ENCODE measurements at places on chromosomes 6 and 20. TPM values are rescaled to one million over a fixed set of nuclear protein-coding genes. Genes with fewer than 3 reads are reported as not detected.

The NKX2-4 gene
- total RNA-seq, result not detected

The GMPR gene
- total RNA-seq, result 13.1 TPM

The WRNIP1 gene
- total RNA-seq, result 82.3 TPM

The PGK2 gene
- total RNA-seq, result not detected

The TRIM40 gene
- not detected for total RNA-seq

The STX7 gene
- total RNA-seq, result 57.7 TPM

The SIRPD gene
- not detected for total RNA-seq

The MYLK2 gene
- total RNA-seq, result 2.5 TPM

The MOXD1 gene
- 16.7 TPM for total RNA-seq

The DXO gene
- total RNA-seq, result 20.6 TPM

The C20orf141 gene
- not detected for total RNA-seq

The MEI4 gene
- 0.99 TPM for total RNA-seq

The SIGLEC1 gene
- 3.1 TPM for total RNA-seq

The HAO1 gene
- not detected for total RNA-seq

The MSH5 gene
- total RNA-seq, result 16.5 TPM

The OR2J3 gene
- total RNA-seq, result not detected

The DDX39B gene
- total RNA-seq, result 327 TPM

The BANF2 gene
- not detected for total RNA-seq

The FILIP1 gene
- 16.8 TPM for total RNA-seq

The DLK2 gene
- 2.6 TPM for total RNA-seq

The MMUT gene
- total RNA-seq, result 32.5 TPM

The RIMS4 gene
- total RNA-seq, result 12.0 TPM

The ZNF165 gene
- 0.82 TPM for total RNA-seq

The HDGFL1 gene
- not detected for total RNA-seq

The PRDM13 gene
- total RNA-seq, result 16.6 TPM

The ADAM33 gene
- 42.6 TPM for total RNA-seq

The EMILIN3 gene
- 27.2 TPM for total RNA-seq

The XRN2 gene
- 81.7 TPM for total RNA-seq

The C6orf47 gene
- total RNA-seq, result 19.6 TPM

The ZBP1 gene
- not detected for total RNA-seq

The TTPAL gene
- 10.9 TPM for total RNA-seq

The BEND6 gene
- total RNA-seq, result 5.8 TPM

The COL9A3 gene
- 134 TPM for total RNA-seq

The TOMM6 gene
- 75.8 TPM for total RNA-seq

The CGA gene
- not detected for total RNA-seq

The ABHD16B gene
- total RNA-seq, result not detected

The ZSCAN16 gene
- total RNA-seq, result 11.7 TPM

The RWDD2A gene
- 7.6 TPM for total RNA-seq

The HTR1E gene
- 0.33 TPM for total RNA-seq
